ENCODE measurements at places on chromosomes 1 and 21.

- no peak for DNase-seq
Observed at GRCh38 chr1:243582326-243582725, 267.7 kb downstream of the AKT3 start.

DNA sequence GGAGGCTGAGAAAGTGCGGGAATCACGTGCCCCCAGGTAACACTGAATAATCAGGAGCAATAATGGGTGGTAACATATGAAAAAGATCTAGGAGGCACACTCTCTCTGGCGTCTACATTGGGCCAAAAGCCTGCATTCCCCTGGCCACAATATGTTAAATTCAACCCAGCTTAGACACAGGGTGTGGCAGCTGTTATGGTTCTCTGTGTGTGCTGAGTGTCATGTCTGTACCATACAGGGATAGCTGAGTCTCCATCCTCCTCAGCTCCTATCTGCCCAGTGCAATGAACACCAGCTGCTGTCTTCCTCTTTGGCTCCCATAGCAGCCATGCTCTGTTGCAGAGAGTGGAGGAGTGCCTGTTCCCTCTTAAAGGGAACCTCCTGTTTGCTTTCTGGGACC, 14.3 kb downstream of the S100A11 start:
- DNase-seq, result no peak

DNA sequence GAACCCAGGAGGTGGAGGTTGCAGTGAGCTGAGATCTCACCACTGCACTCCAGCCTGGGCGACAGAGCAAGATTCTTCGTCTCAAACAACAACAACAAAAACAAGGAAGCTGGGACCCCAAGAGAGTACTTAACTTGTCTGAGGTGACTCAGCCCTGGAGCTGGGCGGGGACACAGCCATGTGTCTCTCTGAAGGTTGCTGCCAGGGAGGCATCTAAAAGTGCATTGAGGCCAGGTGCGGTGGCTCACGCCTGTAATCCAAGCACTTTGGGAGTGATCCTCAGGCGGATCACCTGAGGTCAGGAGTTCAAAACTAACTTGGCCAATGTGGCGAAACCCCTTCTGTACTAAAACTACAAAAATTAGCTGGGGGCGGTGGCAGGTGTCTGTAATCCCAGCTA, 7.7 kb downstream of the IFI6 start:
- DNase-seq, result no peak

- DNase-seq, result no peak
Observed at GRCh38 chr1:154970631-154971340, at the start of gene SHC1. SHC1 (minus strand) TSS chr1:154970747; CDS start chr1:154970526, 221 bp downstream.

Data from AML-193 (cell line).